Stimulated activated naive B cell treated with anti-CD40 and anti-IgM and Interleukin-4, amounts not matched to agents 10 μg/mL and 1 μg/mL and 100 μg/mL, for 72 hours (primary cell): ENCODE measurements at places on chromosomes 2 and 18.

DNA sequence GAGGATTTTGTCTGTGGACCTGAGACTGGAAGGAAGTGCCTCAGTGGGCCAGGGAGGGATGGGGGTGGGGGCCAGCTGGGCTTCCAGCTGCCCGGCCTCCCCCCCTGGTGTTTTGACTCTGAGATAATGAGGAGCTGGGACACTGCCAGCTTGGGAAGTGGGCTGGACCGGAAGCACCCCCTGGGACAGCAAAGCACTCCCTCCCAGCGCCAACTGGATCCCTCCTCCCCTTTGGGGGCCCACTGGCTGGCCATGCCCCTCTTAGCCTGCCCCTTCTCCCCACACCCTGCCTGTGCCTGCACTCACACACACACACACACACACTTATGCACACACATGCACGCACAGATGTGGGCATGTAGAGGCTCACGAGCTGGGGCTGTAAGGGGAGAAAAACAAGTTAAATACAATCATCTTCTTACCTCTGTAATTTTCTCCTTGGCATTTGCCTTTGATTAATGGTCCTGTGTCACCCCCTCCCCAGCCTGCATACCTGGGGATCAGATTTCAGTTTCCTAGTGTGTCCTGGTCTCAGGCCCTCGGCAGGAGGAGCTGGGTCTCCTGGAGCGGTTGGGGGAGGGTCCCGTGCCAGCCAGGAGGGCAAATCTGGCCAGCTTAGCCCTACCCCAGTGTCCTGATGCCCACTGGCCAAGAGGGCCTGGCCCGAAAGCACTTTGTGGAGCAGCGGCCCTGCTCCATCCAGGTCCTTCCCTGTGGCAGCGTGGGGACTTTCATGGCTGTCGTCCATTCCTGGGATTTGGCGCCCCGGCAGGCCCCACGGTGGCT is 3.6 kb downstream of the ITM2C start:
- DNase-seq = no peak
- no peak overlapping the region for H3K4me3 ChIP-seq
- no peak overlapping the region for H3K27ac ChIP-seq
- H3K4me1 ChIP-seq = peaks cover 97% of the 10 kb centered on the region

DNA sequence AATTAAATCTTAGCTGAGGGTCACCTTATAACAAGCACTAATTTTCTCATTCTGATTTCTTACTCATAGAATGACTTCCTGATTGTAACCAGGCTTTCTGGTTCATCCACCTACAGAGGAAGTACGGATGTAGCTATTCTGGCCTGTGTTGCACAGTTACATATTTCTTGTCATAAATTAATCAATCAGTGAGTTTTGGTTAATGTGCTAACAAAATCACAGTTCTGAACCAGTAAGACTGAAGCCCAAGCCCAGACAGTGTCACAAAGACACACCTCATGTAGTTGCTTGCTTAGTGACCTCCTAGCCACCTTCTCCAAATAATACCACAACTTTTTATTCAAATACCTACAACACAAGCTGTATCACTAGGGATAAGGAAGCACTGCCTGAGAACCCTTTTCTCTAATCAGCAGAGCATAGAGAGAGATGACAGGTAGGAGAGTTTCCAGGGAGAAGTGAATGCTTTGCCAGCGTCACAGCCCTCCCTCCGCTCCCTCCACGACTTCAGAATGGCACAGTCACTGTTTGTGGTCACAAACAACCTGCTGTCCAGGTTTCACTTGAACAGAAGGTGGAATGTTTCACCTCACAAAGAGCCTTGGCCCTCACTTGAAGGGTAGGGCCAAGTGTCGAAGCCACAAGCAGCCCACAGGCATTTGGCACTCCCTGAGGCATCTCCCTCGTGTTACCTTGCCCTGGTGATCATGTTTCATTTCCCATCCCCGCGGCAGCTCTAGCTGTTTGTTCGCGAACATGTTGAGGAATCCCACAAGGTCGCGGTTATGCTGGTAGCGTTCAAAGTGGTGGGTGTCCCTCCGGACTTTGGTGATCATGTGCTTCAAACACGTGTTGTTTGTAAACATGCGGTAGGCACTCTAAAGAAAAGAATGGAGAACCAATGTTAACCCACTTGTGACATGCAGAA is 120.8 kb upstream of the STK17B start:
- H3K36me3 ChIP-seq = no peaks in the 10 kb centered on the region
- peaks cover 36% of the 10 kb centered on the region for H3K4me1 ChIP-seq
- no peak for DNase-seq
- H3K27ac ChIP-seq = peak overlapping the region; percentile 21
- H3K27me3 ChIP-seq = no peaks in the 10 kb centered on the region

- no peak for DNase-seq
- H3K36me3 ChIP-seq = peaks cover 44% of the 10 kb centered on the region
- H3K4me1 ChIP-seq = peaks cover 45% of the 10 kb centered on the region
- H3K27ac ChIP-seq = peak overlapping the region; percentile 25
- no peak overlapping the region for H3K4me3 ChIP-seq
Measured at GRCh38 chr2:101795033-101795432, 97.5 kb downstream of the MAP4K4 start.

DNA sequence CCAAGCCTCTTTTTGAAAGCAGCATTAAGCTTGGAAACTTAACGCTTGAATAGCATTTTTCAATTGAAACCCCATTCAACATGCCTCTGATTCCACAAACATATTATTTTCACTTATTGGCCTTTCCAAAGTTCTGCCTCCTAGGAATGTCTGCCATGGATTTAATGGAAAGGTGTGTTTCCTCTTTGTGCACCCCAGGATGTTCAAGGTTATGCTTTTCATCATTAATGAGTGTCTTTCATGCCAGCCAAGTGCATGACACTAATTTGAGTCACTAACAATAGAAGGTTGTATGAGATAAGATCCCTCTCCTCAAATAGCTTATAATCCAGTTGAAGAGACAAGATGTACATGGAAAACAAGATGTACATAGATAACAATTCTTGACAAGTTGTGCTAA is 84.7 kb downstream of the ALPK2 start:
- H3K27ac ChIP-seq = peak overlapping the region; percentile 43
- no peaks in the 10 kb centered on the region for H3K36me3 ChIP-seq
- no peak for DNase-seq
- H3K27me3 ChIP-seq = no peaks in the 10 kb centered on the region

DNA sequence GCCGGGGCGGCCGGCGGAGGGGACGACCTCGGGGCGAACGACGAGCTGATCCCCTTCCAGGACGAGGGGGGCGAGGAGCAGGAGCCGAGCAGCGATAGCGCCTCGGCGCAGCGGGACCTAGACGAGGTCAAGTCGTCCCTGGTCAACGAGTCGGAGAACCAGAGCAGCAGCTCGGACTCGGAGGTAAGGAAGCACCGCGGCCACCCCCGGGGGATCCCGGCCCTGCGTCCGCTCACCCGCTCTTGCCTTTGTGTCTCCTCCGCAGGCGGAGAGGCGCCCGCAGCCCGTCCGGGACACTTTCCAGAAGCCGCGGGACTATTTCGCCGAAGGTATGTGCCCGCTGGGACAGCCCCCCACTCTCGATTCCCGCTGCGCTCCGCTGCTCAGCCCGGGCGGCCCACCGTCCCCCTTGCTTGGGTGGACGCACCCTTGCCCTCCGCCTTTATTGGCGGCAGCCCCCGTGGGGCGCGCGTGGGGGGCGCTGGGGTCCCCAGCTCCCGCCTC is 611 bp downstream of the TCF7L1 start:
- peaks cover 36% of the 10 kb centered on the region for H3K27me3 ChIP-seq
- peaks cover 14% of the 10 kb centered on the region for H3K4me1 ChIP-seq
- no peaks in the 10 kb centered on the region for H3K36me3 ChIP-seq
- H3K4me3 ChIP-seq = peak overlapping the region; percentile 74
- DNase-seq = peak; percentile 13

GRCh38 chr2:27208486-27209050 is 3.3 kb upstream of the ATRAID start:
- no peak for DNase-seq
- H3K4me1 ChIP-seq = peaks cover 38% of the 10 kb centered on the region
- no peaks in the 10 kb centered on the region for H3K27me3 ChIP-seq
- no peak overlapping the region for H3K4me3 ChIP-seq
